Foreskin melanocyte (primary cell): ENCODE measurements at places on chromosomes 3 and 15.

- no peak for DNase-seq
Measured at GRCh38 chr3:157180262-157180661, 20.3 kb upstream of the CCNL1 start.

GRCh38 chr3:150238048-150238802 lies 169.9 kb upstream of the TSC22D2 start:
- no peak for DNase-seq

DNA sequence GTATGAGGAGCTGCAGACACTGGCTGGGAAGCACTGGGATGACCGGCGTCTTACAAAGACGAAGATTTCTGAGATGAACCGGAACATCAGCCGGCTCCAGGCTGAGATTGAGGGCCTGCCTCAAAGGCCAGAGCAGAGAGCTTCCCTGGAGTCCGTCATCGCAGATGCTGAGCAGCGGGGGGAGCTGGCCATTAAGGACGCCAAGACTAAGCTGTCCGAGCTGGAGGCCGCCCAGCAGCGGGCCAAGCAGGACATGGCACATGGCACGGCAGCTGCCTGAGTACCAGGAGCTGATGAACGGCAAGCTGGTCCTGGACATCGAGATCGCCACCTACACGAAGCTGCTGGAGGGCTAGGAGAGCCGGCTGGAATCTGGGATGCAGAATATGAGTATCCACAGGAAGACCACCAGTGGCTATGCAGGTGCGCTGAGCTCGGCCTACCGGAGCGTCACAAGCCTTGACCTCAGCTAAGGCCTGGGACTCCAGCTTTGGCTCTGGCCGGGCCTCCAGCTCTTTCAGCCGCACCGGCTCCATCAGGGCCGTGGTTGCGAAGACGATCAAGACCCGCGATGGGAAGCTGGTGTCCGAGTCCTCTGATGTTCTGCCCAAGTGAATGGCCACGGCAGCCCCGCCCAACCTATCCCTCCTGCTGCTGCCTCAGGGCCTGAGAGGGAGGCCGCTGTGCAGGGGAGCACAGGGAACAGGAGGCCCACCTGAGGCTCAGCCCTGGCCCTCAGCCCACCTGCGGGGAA lies 9.2 kb upstream of the SHC4 start:
- no peak for DNase-seq

DNA sequence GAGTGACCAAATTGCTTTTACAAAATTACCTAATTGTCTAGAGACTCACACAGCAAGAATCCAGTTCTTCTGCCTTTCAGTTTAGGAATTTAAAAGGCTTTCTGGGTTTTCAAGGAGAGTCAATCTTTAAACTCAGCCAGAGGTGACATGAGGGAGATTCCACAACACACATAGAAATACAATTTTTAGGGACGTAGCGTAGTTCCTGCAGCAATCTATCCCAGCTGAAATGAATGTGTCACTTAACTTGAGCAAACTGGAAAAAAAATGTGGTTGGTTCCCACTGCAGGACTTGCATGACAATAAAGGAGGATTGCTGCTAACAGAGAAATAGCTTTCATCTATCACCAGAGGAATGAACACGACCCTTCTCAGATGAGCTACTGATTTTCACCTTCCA lies 269.7 kb downstream of the OTOL1 start:
- no peak for DNase-seq

GRCh38 chr15:64634027-64634426 lies 141.4 kb downstream of the RBPMS2 start:
- no peak for DNase-seq

DNA sequence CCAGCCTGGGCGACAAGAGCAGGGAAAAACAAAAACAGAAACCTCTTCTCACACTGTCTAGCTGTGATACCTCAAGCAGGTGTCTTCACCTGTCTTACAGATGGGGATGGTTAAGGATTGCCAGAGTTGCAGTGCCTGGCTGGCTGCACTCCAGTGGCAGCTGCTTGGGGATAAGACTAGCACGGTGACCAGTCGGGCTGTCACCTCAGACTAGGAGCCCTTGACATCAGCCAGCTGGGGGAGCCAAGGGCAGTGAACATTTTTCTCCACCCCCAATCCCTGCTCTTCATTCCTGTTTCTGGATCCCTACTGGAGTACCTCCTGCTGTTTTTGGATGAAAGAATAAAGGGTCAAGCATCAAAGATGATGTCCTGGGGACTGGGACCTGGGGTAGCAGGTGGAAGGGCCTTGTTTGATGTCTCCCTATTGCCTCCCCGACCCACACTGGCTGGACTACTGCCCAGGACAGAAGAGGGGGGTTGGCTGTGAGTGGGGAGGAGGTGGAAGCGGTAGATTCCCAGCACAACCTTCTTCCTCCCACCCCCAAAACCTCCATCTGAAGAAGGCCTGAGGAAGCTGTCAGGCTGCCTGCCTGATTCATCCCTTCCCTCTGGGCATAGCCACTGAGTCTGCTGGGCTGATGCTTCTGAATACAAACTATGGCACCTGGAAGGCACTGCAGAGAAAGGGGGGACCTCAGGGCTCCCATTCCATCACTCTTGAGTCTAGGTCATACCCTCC lies 7.0 kb upstream of the CPNE9 start:
- DNase-seq: no peak

DNA sequence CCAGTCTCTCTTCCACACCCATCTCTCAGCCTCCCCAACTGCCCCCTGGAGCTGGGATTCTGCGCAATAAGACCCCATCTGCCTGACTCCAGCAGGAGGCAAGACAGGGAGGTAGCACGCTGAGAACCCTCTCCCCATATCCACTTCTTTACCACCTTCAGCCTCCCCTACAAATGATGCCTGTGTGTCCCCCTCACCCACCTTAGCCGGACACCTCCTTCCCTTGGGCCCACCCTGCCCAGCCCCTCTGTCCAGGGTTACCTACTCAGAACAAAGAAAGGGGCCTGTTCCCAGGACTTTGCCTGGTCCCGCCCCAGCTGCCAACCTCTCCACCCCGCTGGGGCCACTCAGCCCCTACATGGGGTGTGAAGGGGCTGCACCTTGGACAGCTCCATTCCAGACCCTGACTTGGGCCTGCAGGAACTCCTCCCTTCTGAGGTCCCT lies 40.8 kb upstream of the ATP2B2 start:
- DNase-seq: no peak

DNA sequence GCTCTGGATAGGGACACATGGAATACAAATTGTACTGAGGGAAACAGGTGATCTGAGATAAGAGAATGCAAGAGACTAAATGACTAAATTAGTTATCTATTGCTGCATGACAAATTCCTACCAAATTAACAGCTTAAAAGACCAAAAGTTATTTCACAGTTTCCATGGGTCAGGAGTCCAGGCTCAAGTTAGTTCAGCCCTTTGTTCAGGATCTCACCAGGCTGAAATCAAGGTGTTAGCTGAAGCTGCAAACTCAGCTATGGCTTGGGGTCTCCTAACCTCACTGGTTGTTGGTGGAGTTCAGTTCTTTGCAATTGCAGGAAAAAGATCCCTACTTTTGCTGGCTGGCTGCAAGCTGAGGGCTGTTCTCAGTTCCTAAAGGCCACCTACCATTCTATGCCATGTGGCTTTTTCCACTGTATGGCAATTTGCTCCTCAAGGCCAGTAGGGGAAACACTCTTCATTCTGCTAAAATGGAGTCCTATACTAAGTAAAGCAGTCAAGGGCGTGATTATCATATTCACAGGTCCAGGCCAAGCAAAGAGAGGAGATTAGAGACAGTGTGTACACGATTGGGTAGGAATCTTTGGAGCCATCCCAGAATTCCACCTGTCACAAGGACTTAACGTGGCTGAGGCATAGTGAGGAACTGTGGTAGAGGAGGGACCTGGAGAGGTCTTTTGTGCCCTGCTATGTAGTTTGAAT lies 53.7 kb downstream of the THRB start:
- no peak for DNase-seq

- no peak for DNase-seq
Measured at GRCh38 chr3:137770066-137770834, 6.1 kb downstream of the SOX14 start.
